ENCODE measurements at places on chromosomes 2 and 18. TPM values are rescaled to one million over a fixed set of nuclear protein-coding genes. Genes with fewer than 3 reads are reported as not detected.

GRCh38 chr2:232444409-232445148 lies 11.4 kb upstream of the ALPI start:
- H3K36me3 ChIP-seq, result no peaks in the 10 kb centered on the region
- no peaks in the 10 kb centered on the region for H3K27me3 ChIP-seq
- no peak overlapping the region for H3K27ac ChIP-seq
- H3K4me3 ChIP-seq, result no peak overlapping the region

- DNase-seq, result no peak
- H3K27ac ChIP-seq, result no peak overlapping the region
- no peaks in the 10 kb centered on the region for H3K4me1 ChIP-seq
- no peaks in the 10 kb centered on the region for H3K36me3 ChIP-seq
- no peaks in the 10 kb centered on the region for H3K27me3 ChIP-seq
Measured at GRCh38 chr2:88489181-88489580, 36.7 kb upstream of the FOXI3 start.

GRCh38 chr2:12896318-12896982 lies 179.7 kb downstream of the TRIB2 start:
- no peak for DNase-seq
- H3K27me3 ChIP-seq, result no peaks in the 10 kb centered on the region
- no peak overlapping the region for H3K27ac ChIP-seq

DNA sequence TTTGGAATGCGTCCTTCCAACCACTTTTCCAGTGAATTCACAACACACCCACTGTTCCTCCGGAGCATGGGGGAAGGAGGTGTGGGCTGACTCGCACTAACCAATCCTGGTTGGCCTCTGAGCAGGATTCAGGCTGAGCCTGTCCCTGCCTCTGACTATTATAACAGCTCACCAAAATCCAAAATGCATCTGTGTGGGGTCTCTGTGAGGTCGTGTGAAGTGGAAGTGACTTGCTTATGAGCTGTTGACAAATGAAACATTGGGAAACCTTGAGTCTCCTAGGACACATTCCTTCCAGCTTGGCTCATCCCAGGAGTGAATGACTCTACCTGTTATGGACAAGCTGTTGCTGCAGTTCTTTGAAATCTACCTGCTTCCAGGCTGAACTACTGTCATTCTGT lies 1.5 kb downstream of the CIDEA start:
- H3K36me3 ChIP-seq, result no peaks in the 10 kb centered on the region
- H3K27ac ChIP-seq, result no peak overlapping the region
- no peak overlapping the region for H3K4me3 ChIP-seq
- DNase-seq, result no peak
- peaks cover 9% of the 10 kb centered on the region for H3K27me3 ChIP-seq

GRCh38 chr2:96225016-96225533 lies 16.4 kb upstream of the STARD7 start:
- peak overlapping the region; percentile 5 for H3K27ac ChIP-seq
- H3K36me3 ChIP-seq, result no peaks in the 10 kb centered on the region
- no peak for DNase-seq
- no peaks in the 10 kb centered on the region for H3K4me1 ChIP-seq

DNA sequence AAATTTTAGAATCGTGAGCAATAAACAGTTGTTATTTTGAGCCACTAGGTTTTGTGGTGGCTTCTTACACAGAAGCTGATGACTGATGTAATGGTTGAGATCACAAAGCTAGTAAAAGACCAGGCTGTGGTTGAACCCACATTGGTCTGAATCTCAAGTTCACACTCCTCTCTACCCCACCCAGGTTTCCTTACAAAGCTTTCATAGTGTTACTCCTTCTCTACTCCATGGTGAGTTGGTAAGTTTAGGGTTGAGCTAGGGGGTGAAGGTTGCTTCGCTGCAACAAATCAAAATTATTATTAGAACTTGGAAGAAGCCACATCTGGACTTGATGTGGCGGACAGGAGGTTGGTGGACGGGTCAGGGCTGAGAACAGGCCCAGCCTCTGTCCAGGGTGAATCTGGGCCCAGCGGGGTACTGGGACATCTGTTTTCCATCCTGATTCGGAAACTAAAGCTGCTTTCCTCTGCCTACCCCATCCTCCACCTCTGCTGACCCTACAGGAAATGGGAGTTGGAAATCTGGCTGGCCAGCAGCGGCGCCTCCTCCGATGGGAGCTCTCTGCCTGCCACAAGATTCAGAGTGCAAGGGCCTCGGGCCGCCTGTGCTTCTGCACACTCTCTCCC lies 86.3 kb downstream of the ZFP36L2 start:
- H3K4me3 ChIP-seq, result no peak overlapping the region
- no peaks in the 10 kb centered on the region for H3K36me3 ChIP-seq
- DNase-seq, result peak; percentile 80
- H3K27me3 ChIP-seq, result no peaks in the 10 kb centered on the region

- no peak overlapping the region for H3K27ac ChIP-seq
- H3K4me1 ChIP-seq, result no peaks in the 10 kb centered on the region
- no peak for DNase-seq
Measured at GRCh38 chr2:192267484-192267883, 72.8 kb upstream of the TMEFF2 start.

DNA sequence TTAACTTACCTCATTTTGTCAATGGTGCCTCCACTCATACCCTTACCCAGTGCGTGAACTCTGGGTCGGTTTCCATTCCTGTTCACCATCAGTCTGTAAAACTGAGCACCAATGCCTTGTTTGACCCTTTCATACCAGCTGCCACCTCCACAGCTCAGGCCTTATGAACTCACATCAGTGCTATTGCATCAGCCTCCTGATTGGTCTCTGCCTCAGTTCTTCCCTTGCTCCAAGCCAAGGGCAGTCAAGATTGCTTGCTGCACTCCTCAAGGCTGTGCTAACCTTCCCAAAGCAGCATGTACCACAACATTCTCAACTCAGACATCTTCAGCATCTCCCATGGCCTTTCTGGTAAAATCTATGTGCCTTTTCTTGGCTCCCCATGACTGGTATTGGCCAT lies 9.3 kb downstream of the CD28 start:
- H3K4me3 ChIP-seq, result no peak overlapping the region
- no peak for DNase-seq
- no peaks in the 10 kb centered on the region for H3K36me3 ChIP-seq
- no peaks in the 10 kb centered on the region for H3K27me3 ChIP-seq

GRCh38 chr18:62196980-62197379 lies 9.9 kb downstream of the RELCH start:
- peaks cover 3% of the 10 kb centered on the region for H3K4me1 ChIP-seq
- H3K27ac ChIP-seq, result no peak overlapping the region
- no peak for DNase-seq
- H3K27me3 ChIP-seq, result no peaks in the 10 kb centered on the region

DNA sequence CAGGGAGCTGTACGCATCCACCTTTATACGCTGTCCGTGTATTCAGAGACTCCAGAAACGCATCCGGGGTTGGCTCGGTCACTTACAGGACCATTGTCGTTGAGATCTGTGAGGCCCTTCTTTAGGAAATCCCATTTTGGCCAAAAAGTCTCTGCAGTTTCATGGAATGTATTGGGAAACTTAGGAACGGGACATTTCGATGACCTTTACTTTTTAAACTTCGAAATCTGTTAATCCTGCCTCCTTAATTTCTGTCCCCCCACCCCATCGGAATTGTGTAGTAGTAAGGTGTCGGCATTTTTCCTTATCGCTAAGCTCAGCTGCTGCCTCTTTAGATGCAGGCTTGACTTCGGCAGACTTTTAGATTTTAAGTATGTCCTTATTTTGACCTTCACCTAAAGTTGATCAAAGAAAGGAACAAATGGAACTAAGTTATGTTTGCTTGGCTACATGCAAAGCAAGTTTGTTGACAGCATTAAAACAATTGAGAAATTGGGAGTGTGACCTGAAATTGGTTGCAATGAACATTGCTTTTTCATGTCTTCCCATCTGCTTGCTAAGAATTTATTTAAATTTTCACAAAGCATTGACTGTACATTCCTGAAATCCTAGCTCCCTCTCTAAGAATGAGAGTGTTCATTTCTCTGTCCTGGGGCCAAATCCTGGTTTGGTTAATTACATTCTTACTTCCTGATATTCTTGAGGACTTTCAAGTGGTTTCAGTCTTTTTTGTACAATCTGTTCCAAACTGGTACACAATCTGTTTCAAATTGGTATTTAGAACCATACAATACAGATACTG lies 884 bp upstream of the RAPH1 start:
- H3K4me3 ChIP-seq, result peak overlapping the region; percentile 24
- H3K27me3 ChIP-seq, result peaks cover 42% of the 10 kb centered on the region
- DNase-seq, result no peak
- H3K27ac ChIP-seq, result no peak overlapping the region
- H3K4me1 ChIP-seq, result peaks cover 17% of the 10 kb centered on the region
- no peaks in the 10 kb centered on the region for H3K36me3 ChIP-seq

DNA sequence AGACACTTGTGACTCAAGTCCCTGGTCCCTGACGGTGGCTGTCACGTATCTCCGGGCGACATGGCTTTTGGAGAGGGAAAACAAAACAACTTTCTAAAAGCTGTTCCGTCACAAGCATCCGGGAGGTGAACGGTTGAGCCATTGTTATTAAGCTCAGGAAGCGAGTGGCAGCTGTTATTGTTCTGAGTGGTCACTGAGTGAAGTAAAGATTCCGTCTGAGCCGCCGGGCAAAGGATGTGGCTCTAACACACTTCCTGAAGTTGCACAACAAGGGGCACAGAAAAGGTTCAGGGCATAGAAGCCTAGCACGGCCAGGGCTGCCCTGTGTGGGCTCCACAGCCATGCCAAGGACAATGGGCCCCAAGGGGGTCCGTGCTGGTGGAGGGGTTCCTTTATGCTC lies 24.3 kb downstream of the INPP5D start:
- peaks cover 48% of the 10 kb centered on the region for H3K36me3 ChIP-seq
- no peaks in the 10 kb centered on the region for H3K27me3 ChIP-seq
- peak overlapping the region; percentile 3 for H3K4me3 ChIP-seq
- peak; percentile 64 for DNase-seq

GRCh38 chr2:144464730-144465129 lies 55.2 kb downstream of the ZEB2 start:
- H3K4me3 ChIP-seq, result no peak overlapping the region
- H3K27me3 ChIP-seq, result no peaks in the 10 kb centered on the region
- peaks cover 7% of the 10 kb centered on the region for H3K36me3 ChIP-seq
- no peak overlapping the region for H3K27ac ChIP-seq
- peaks cover 13% of the 10 kb centered on the region for H3K4me1 ChIP-seq
- DNase-seq, result no peak

- no peaks in the 10 kb centered on the region for H3K4me1 ChIP-seq
- no peaks in the 10 kb centered on the region for H3K27me3 ChIP-seq
- no peaks in the 10 kb centered on the region for H3K36me3 ChIP-seq
- H3K27ac ChIP-seq, result no peak overlapping the region
- H3K4me3 ChIP-seq, result no peak overlapping the region
- DNase-seq, result no peak
Measured at GRCh38 chr2:171878481-171878993, 15.5 kb downstream of the SLC25A12 start.

- H3K27ac ChIP-seq, result no peak overlapping the region
- H3K27me3 ChIP-seq, result no peaks in the 10 kb centered on the region
- no peak for DNase-seq
Measured at GRCh38 chr18:2337552-2338141, 233.7 kb downstream of the METTL4 start.

DNA sequence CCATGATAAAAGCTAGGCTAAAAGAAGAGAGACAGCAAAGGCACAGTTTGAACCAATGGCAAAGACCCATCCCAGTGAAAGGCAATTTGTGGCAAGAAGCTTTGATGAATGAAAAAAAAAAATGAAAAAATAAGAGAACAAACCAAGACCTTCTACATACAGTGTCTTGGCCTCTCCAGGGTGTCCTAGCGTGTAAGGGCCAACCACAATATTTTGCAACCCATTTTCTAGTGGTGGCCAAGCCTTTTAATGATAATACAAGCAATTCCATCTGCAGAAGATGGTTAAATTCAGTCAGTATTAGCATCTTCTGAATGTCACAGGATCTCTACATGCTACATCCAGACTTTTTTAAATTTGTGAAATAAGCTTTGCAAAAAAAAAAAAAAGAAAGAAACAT lies 270.4 kb downstream of the LRATD1 start:
- no peaks in the 10 kb centered on the region for H3K27me3 ChIP-seq
- DNase-seq, result no peak
- no peaks in the 10 kb centered on the region for H3K36me3 ChIP-seq
- no peak overlapping the region for H3K27ac ChIP-seq
- no peak overlapping the region for H3K4me3 ChIP-seq

DNA sequence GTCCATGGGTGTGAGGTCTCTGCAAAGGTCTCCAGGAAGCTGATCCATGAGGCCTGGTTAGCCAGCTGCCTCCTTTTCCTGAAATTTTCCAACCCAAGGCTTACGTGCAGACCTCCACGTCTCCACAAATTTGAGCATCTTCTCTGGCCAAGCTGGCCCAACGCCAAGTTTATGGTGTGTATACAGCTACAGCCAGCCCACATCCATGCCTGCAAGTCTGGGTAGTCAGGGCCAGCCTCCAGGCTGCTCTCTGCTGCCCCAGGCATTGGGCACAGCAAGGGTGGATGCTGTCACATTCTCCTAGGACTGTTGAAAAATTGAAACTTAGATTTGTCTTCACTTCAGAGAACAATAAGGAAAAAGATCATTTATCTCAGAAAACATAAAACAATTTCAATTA lies 525.5 kb upstream of the CHAC2 start:
- DNase-seq, result no peak
- no peaks in the 10 kb centered on the region for H3K27me3 ChIP-seq
- no peak overlapping the region for H3K4me3 ChIP-seq
- no peak overlapping the region for H3K27ac ChIP-seq
- no peaks in the 10 kb centered on the region for H3K36me3 ChIP-seq

DNA sequence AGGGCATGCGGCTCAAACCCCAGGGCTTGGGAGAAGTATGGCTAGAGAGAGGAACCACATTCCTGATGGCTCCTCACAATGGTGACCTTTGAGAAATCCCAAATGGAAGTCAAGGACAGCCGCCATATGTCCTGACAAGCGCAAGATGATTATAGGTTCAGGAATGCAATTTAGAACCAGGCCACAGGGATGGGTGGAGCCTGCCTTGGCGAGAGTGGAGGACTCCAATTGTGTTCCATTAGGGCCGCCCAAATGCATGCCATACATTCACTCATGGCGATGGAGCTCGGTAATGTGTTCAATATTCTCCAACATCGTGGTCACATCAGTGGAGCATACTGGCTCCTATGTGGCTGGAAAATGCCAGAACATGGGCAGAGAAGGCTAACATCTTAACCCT lies 662.9 kb upstream of the ID2 start:
- no peaks in the 10 kb centered on the region for H3K36me3 ChIP-seq
- H3K27ac ChIP-seq, result no peak overlapping the region
- no peak overlapping the region for H3K4me3 ChIP-seq
- DNase-seq, result no peak
- no peaks in the 10 kb centered on the region for H3K27me3 ChIP-seq

The LGALSL gene
- total RNA-seq, result 1.3 TPM

The CLIP4 gene
- total RNA-seq, result 88.0 TPM

The DNAH7 gene
- 0.20 TPM for total RNA-seq

The LINC00305 gene
- not detected for total RNA-seq

The SCN9A gene
- total RNA-seq, result 0.39 TPM

The NT5C1B gene
- not detected for total RNA-seq

The UPP2 gene
- not detected for total RNA-seq

The EFHD1 gene
- total RNA-seq, result not detected

The CYP27C1 gene
- not detected for total RNA-seq

Data from natural killer cell (primary cell).